B cell (primary cell): ENCODE measurements at places on chromosomes 16 and 17. TPM values are rescaled to one million over a fixed set of nuclear protein-coding genes. Genes with fewer than 3 reads are reported as not detected.

The SEPTIN12 gene
- total RNA-seq: not detected in 2 replicates

The PPM1E gene
- not detected in 2 replicates for total RNA-seq

The CRHR1 gene
- total RNA-seq: not detected in 2 replicates

The GSG1L gene
- total RNA-seq: not detected in 2 replicates

The KRT24 gene
- total RNA-seq: not detected in 2 replicates

The SMIM36 gene
- total RNA-seq: not detected in 2 replicates

The EVPLL gene
- total RNA-seq: not detected in 2 replicates

The PIRT gene
- not detected in 2 replicates for total RNA-seq

The KAT8 gene
- 100.0 and 102 TPM in 2 replicates for total RNA-seq

The GFOD2 gene
- total RNA-seq: 18.1 and 18.2 TPM in 2 replicates

The BAIAP3 gene
- 130 TPM in 2 replicates for total RNA-seq

The FGF11 gene
- 2.8 and 4.6 TPM in 2 replicates for total RNA-seq
